ENCODE measurements at places on chromosomes 1 and 21.

- no peak for DNase-seq
Measured at GRCh38 chr1:85465786-85466134, 801 bp upstream of the DDAH1 start.

DNA sequence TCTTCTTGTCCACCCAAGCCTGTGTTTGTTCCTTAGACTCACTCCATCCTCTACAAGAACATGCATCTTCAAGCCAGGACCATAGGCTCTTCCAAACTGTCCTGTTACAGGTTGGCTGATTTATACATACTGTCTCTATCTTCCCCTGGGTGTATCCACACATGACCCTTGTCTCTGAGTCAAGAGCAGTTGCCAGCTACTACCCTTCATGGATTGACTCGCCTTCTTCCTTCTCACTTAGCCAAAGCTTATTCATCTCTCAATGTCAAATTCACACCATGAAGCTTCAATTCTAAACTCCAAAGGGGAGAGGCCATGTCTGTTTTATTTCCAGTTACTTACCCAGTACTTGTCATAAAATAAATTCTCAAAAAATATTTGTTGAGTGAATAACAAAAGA, 64.1 kb upstream of the CACHD1 start:
- DNase-seq: no peak

DNA sequence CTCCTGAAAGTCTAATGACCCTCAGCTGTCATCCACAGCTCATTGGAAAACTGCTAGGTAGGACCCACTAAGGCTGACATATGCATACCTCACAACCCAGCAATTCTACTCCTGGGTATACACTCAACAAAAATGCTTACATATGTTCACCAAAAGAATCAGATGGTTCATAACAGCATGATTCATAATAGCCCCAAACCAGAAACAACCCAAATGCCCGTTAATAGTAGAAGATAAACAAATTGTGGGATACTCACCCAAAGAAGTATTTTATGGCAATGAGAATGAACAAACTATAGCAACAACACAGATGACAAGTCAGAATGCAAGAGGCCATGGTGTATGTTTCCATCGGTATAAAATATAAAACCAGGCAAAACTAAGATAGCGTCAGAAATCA, 124.6 kb downstream of the HLCS start:
- no peak for DNase-seq

DNA sequence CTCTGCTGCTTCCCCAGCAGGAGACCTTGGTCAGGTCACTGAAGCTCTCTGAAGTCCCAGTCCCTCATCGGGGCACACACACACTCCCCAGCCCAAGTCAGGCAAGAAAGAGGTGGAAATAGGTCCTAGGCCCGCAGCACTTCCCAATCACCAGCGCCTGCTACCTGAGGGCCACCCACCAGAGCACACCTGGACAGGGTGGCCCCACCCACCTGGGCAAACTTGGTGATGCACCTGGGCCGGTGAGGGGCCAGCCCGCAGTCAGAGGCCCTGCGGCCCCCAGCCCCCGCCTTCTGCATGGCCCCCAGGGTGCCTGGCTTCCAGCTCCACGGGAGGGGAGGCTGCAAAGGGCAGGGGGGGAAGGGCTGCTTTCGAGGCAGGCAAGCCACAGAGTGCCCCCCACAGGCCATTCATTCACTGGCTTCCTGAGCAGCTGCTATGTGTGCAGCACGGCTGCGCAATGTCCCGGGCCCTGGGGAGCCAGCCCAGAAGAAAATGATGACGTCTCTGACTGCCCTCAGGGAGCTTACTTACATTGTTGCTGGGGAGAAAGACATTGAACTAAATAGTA, 4.7 kb downstream of the SH2D5 start:
- DNase-seq: no peak

DNA sequence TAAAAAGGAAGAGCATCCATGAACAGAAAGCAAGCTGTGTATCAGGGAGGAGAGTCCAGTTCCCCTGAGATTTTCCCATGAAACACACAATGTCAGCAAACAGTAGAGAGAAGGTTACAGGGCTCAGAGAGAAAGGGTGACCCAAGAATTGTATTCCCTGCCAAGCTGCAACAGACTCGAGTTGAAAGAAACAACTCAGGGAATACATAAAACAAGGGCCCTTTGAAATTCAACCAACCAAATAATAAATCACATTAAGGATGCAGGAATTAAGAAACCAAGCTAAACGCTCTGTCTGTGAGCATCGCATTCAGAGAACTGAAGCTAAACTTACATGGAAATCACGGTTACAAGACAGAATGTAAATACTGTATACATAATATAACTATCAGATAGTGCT, 20.2 kb downstream of the S100A16 start:
- DNase-seq: no peak

GRCh38 chr1:45854724-45855123, 51.3 kb downstream of the MAST2 start:
- no peak for DNase-seq

GRCh38 chr1:217747156-217747769, 116.1 kb downstream of the SPATA17 start:
- DNase-seq: no peak

DNA sequence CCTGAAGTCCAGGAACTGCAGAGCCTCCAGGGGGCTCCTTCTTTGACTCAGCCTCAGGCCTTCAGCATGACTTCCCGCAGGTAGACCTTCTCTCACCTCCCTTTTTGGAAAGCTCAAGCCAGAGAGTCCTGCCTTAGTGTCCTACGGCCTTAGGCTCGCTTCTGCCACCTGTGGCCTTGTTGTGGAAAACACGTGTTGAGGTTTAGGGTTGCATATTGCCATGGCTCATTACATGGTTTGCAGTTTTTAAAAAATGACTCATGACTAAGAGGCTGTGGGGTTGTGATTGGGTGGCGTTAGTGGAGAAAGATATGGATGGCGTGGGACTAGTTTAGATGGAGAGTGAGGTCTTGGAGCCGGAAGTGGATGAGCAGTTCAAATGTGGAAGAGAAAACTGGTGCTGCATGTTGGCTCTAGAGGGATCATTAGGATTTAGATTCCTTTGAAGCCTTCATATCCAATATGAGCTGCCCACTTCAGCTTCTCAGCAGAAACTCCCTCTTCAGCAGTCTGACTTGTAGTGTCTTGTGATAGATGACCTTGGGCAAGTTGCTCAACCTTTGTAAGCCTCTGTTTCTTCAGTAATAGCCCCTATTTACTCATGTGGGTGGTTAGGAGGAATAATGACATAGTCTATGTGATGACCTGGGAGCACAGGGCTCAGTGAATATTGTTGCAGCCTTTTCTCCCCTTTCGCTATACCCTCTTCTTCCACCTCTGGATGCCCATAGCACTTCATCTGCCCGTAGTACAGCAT, 6.5 kb upstream of the FGGY start:
- no peak for DNase-seq

DNA sequence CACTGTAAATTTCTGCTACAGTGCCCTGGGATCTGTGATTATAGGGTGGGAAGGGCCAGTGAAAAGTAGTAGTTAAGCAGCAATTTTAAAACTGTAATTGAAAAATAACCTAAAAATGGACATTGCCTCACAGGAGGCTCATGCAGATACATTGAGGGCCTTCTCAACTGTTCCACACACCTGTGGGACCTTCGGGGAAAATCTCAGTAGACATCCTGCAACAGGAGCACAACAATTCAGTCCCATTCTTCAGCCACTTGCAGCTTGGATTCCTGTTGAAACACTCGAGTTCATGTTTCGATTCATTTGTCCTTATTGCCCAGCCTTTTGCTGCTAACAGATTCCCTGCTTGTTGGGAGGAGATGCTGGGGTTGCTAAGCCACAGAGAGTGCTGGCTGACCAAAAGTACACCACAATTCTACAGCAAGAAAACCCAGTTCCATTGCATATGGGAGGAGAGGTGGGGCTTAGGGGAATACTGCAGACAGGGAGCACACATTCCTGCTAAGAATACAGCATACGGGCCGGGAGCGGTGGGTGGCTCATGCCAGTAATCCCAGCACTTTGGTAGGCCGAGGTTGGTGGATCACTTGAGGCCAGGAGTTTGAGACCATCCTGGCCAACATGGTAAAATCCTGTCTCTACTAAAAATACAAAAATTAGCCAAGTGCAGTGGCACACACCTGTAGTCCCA, 4.5 kb downstream of the TMCC2 start:
- no peak for DNase-seq

GRCh38 chr21:33976082-33977016, 60.7 kb upstream of the ATP5PO start:
- no peak for DNase-seq
